HepG2 (cell line): ENCODE measurements at places on chromosomes 5 and 9. TPM values are rescaled to one million over a fixed set of nuclear protein-coding genes. Genes with fewer than 3 reads are reported as not detected.

LAMC3 gene
- 0.57 TPM in 2 replicates for polyA plus RNA-seq

COL27A1 gene
- 89.1 and 105 TPM in 2 replicates for polyA plus RNA-seq

MEF2C gene
- polyA plus RNA-seq, result 0.01 TPM in 1 of 2 replicates, not detected in the other

MARVELD2 gene
- 10.7 and 11.1 TPM in 2 replicates for polyA plus RNA-seq

CCL19 gene
- polyA plus RNA-seq, result not detected in 2 replicates

RMND5B gene
- polyA plus RNA-seq, result 18.6 and 22.3 TPM in 2 replicates

CDH9 gene
- polyA plus RNA-seq, result 0.03 and 0.21 TPM in 2 replicates

DCTN4 gene
- 21.5 and 24.1 TPM in 2 replicates for polyA plus RNA-seq

WDR70 gene
- 10.8 and 14.6 TPM in 2 replicates for polyA plus RNA-seq

DDX46 gene
- 26.0 and 27.3 TPM in 2 replicates for polyA plus RNA-seq

MAMDC2 gene
- polyA plus RNA-seq, result 0.03 TPM in 1 of 2 replicates, not detected in the other

SMIM15 gene
- polyA plus RNA-seq, result 12.7 and 13.0 TPM in 2 replicates

CNTLN gene
- 1.2 and 1.5 TPM in 2 replicates for polyA plus RNA-seq

FOXD4L3 gene
- 0.07 and 0.20 TPM in 2 replicates for polyA plus RNA-seq

GGTA1 gene
- polyA plus RNA-seq, result not detected in 2 replicates

CEP120 gene
- polyA plus RNA-seq, result 7.8 and 8.0 TPM in 2 replicates

SLC34A3 gene
- 0.07 and 0.20 TPM in 2 replicates for polyA plus RNA-seq

GFRA3 gene
- 0.30 and 0.48 TPM in 2 replicates for polyA plus RNA-seq

PCDHGA7 gene
- 0.11 and 0.13 TPM in 2 replicates for polyA plus RNA-seq

PKD2L2 gene
- polyA plus RNA-seq, result not detected in 2 replicates

C5orf15 gene
- polyA plus RNA-seq, result 82.7 and 84.1 TPM in 2 replicates

NDUFA8 gene
- polyA plus RNA-seq, result 57.7 and 68.6 TPM in 2 replicates

AQP7 gene
- polyA plus RNA-seq, result 2.1 and 5.6 TPM in 2 replicates

PDLIM7 gene
- 31.3 and 38.4 TPM in 2 replicates for polyA plus RNA-seq

ADAMTS2 gene
- 3.5 and 3.6 TPM in 2 replicates for polyA plus RNA-seq

SLC4A9 gene
- polyA plus RNA-seq, result 0.05 TPM in 1 of 2 replicates, not detected in the other

PCDHGC4 gene
- polyA plus RNA-seq, result 0.10 TPM in 1 of 2 replicates, not detected in the other

PCDHB7 gene
- 0.03 TPM in 1 of 2 replicates, not detected in the other for polyA plus RNA-seq

DIPK1B gene
- polyA plus RNA-seq, result 3.9 and 7.2 TPM in 2 replicates

LCP2 gene
- polyA plus RNA-seq, result not detected in 2 replicates

APBA1 gene
- 0.01 TPM in 1 of 2 replicates, not detected in the other for polyA plus RNA-seq

CER1 gene
- polyA plus RNA-seq, result 0.17 and 0.18 TPM in 2 replicates

ARRDC3 gene
- polyA plus RNA-seq, result 3.4 and 5.9 TPM in 2 replicates

PHF24 gene
- polyA plus RNA-seq, result 0.05 TPM in 1 of 2 replicates, not detected in the other

DPM2 gene
- 35.3 and 38.6 TPM in 2 replicates for polyA plus RNA-seq
